Activated CD8-positive, alpha-beta memory T cell treated with anti-CD3 and anti-CD28 coated beads for 4 hours (primary cell): ENCODE measurements at places on chromosomes 11 and 22.

GRCh38 chr11:19702620-19703019, 10.0 kb upstream of the NAV2 start:
- DNase-seq, result no peak

GRCh38 chr11:35106595-35106994, 32.4 kb upstream of the CD44 start:
- no peak for DNase-seq

DNA sequence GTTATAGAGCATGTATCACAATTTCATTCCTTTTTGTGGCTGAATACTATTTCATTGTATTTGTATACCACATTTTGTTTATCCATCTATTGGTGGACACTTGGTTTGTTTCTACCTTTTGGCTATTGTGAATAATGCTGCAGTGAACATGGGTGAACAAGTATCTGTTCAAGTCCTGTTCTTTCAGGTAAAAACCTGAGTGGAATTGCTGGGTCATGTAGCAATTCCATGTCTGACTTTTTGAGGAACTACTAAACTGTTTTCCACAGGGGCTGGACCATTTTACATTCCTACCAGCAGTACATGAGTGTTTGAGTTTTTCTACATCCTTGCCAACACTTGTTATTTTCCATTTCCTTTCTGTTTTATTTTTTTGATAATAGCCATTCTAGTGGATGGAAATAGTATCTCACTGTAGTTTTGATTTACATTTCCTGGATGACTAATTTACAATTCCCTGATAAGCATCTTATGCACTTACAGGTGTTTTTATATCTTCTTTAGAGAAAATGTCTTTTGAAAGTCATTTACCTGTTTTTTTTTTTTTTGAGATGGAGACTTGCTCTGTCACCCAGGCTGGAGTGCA, 12.2 kb downstream of the CABIN1 start:
- no peak for DNase-seq

DNA sequence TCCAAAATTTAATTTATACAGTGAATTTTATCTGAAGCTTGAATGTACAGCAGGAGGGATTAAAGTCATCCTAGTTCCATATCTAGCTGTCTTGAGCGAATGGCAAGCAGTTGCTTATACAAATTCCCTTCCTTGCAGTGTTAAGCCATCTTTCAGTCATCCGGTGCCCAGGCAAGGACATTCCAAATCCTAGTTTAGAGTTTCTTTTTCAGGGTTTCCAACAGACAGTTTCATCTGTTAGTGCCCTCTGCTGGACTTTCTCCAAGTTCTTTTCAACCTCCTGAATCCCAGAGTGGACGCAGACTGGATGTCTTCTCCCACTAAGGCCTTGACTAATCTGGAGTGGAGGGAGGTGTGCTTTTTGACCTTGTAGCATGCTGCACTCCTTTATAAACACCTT, 45.4 kb downstream of the GRAMD1B start:
- DNase-seq, result no peak

DNA sequence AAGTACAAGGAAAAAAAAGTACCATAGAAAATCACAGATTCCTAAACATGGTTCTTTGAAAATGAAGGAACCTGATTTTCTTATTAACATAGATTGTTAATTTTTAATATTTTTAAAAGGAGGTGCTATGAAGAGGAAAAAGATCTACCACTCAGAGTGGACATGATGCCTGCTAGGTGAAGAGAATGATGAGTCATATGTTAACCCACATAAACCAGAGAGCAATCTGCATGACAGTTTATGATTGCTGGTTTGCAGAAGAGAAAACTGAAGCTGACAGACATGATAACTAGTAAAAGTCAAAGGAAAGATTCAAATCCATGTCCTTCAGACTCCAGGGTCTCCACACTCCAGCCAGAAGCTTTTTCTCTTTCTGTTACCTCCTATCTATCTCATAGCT, 1231.7 kb downstream of the LRRC4C start:
- DNase-seq, result no peak

DNA sequence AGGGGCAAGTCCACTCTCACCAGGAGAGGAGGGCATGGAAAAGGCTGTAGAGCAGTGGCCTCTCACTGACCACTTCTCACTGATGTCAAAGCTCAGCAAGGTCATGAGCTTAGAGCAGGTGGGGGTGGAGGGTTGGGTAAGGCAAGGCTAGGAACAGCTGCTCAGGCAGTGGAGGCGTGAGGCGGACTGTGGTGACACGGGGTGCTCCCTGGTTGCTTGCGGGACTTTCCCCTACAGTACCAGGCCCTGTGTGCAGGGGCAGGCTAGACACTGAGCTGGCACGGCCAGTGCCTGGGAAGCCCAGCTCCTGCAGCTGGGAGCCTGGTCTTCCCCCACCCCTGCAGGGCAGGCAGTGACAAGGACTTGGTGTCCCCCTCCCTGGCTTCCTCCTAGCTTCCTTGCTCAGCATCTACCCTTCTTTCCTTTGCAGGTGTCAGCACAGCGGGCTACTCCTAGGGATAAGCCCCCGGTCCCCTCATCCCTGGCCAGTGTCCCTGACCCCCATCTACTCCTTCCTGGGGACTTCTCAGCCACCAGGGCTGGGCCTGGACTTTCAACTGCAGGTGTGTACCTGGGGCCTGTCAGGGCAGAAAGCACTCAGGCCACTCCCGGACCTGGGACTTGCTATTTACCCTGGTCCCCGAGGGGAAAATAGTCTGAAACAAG, 45.6 kb downstream of the PISD start:
- DNase-seq, result no peak

DNA sequence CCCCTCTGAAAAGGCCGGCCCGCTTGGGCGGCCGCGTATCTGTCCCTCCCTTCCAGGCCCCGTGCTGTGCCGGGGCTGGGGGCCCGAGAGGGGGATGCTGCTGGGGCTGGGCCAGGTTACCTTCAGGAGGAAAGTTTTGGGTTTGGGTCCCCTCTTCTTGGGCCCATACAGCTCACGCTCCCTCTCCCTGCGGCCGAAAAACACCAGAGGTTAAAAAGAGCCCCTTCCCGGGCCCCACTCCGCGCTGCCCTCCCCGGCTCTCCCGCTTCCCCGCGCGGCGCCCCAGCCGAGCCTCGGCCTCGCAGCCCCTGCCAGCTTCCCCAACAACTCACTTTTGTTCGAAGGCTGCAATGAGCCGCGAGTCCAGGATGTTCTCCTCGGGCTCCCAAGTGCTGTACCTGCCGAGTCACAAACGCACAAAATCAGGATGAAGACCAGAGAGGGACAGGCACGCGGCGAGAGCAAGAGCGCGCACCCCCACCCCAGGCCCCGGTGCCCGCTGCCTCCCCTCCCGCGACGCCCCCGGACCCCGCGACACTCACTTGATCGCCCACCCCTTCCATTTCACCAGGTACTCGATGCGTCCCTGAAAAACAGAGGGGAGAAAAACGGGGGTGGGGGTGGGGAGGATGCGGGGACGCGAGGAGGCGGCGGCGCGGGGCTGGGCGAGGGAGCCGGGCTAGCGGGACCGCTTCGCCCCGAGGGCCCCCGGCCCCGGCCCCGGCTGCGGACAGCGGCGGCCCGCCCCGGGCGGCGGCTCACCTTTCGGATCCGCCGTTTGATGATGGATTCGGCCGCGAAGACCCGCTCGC, 450 bp downstream of the CBX6 start:
- no peak for DNase-seq
